CD4-positive, alpha-beta T cell treated with Interleukin-6 at 100 ng/mL for 8 hours (primary cell): ENCODE measurements at places on chromosomes 1 and 21.

- DNase-seq = no peak
These were observed 19.6 kb upstream of the RBM15 start for GRCh38 chr1:110319332-110320167.

GRCh38 chr1:89842567-89843272, 21.9 kb downstream of the LRRC8D start:
- DNase-seq = no peak

- no peak for DNase-seq
These were observed 59.9 kb downstream of the APP start for GRCh38 chr21:26110715-26111114.

DNA sequence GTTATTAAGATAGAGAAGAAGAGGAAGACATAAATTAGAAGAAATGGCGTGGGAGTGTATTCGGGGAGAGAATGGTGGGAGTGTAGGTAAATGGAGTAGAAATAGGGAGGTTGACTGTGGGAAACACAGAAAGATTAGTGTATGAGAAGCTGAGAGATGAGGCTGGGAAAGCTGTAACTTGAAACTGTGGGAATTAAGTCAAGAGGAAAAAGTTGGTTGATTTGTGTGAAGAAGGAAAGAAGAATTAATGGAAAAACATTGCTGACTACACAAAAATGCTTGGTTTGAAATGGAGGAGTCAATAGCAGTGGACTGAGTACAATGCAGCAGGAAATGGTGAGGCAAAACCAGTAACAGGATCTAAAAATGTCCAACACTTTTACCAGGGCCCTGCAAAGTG, 448.3 kb downstream of the PTPRC start:
- DNase-seq = no peak

GRCh38 chr21:38333301-38334272, 76.8 kb downstream of the KCNJ15 start:
- DNase-seq = no peak

GRCh38 chr1:201570886-201571624, 32.1 kb downstream of the NAV1 start:
- DNase-seq = no peak

DNA sequence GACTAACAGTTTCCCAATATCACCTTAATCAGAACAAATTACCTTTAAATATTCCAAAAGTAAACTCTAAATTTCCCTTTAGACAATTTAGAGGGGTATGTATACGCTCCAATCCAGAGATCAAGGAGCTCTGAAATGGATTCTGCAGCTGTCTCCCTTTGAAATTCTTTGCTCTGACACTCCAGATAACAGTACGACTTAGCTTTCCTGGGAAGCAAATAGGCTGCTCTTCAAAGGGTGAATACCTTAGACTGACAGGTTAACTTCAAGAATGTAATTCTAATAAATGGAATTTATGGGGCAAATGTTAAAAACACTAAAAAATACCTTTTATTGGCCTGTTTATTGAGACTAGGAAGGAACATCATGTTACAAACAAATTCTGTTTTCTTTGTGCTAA, 357.2 kb downstream of the USP25 start:
- no peak for DNase-seq

- DNase-seq = no peak
These were observed 34.9 kb downstream of the ARID1A start for GRCh38 chr1:26730695-26731094.

GRCh38 chr1:84701376-84701775, 11.1 kb upstream of the SSX2IP start:
- DNase-seq = no peak

DNA sequence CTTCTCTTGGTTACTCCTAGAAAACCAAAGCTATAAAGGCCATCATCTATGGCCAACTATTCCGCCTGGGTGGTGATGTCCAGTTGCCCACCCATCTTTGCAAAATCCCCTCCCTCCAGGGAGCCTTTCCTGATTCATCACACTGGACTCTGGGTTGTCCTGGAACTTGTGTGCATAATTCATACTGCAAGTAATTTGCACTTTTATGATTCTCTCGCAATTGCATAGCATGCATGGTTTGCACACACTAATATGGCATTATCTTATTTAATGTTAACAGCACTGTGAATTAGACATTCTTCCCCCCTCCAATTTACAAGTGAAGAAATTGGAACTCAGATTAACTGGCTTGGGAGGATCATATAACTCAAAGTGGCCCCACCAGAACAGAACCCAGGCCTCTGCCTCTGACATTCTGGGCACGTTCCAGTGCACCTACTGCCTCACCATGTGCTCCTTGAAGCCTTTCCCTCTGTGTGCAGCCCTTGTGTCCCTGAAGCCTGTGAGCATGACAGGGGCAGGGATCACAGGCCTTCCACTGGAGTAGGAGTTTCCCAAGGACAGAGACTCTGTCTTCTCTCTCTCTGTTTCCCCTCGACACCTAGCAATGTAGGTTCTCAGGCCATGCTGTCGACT, 98.9 kb upstream of the IPO9 start:
- no peak for DNase-seq

GRCh38 chr21:36156815-36157670, at the start of gene DOP1B:
DOP1B (plus strand) TSS chr21:36156824; CDS start chr21:36164734, 7,910 bp downstream.
- DNase-seq = no peak

DNA sequence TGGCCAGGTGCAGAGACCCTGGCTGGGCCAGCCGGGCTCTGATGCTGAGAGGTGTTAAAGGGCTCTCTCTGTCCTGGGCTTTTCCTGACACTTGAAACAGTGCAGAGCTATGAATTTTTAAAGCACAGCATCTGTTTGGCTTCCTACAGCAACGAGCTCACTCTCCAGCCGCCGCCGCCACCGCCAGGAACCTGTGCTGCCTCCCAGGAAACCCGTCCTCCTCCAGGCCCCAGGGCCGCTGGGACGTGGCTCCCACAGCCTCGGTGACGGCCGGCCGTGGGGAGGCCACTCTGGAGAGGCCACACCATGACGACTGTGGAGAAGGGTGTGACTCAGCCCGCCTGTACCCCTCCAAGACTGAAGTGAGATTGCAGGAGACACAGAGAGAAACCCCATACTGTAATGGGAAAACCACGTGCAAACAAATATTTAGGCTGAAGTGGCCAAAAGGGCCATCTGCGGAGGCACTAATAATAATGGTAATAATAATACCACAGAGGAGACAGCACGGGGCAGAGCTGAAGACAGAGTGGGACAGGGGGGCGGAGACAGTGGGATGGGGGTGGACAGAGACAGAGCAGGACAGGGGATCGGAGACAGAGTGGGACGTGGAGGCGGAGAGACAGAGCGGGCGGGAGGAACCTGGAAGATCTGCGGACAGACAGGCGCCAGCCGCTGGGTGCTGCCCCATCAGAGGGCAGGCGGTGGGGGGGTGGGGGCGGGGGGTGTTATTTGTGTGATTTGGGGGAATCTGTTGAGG, 139.2 kb downstream of the CASZ1 start:
- DNase-seq = no peak

- no peak for DNase-seq
These were observed 4.0 kb downstream of the JUN start for GRCh38 chr1:58779801-58780382.

- no peak for DNase-seq
These were observed 145.7 kb downstream of the SYF2 start for GRCh38 chr1:25086518-25087079.

- DNase-seq = no peak
These were observed 29.6 kb downstream of the DISP1 start for GRCh38 chr1:222844411-222844779.

GRCh38 chr1:8121261-8122159, 95.4 kb upstream of the ERRFI1 start:
- no peak for DNase-seq

DNA sequence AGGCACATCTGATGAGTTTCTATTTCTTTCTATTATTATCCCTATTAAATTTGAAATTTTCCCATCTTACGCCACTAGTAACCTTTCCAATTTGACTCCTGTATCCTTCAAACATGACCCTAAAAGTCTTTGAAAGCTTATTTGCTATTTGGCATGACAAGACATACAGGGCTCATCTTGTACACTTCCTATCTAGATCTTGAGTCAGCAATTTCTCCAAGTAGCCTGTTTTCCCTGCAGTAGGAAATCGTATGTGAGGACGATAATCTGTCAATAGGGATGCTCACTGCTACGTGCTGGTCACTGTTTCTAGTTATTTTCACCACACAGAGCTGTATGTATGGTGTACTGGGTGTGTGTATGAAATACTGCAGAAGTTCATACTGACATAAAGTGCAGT, 142.7 kb downstream of the CDC42BPA start:
- DNase-seq = no peak

GRCh38 chr1:96411006-96411405, 310.6 kb upstream of the PTBP2 start:
- no peak for DNase-seq

- DNase-seq = no peak
These were observed 24.6 kb downstream of the PKP1 start for GRCh38 chr1:201307760-201308499.

DNA sequence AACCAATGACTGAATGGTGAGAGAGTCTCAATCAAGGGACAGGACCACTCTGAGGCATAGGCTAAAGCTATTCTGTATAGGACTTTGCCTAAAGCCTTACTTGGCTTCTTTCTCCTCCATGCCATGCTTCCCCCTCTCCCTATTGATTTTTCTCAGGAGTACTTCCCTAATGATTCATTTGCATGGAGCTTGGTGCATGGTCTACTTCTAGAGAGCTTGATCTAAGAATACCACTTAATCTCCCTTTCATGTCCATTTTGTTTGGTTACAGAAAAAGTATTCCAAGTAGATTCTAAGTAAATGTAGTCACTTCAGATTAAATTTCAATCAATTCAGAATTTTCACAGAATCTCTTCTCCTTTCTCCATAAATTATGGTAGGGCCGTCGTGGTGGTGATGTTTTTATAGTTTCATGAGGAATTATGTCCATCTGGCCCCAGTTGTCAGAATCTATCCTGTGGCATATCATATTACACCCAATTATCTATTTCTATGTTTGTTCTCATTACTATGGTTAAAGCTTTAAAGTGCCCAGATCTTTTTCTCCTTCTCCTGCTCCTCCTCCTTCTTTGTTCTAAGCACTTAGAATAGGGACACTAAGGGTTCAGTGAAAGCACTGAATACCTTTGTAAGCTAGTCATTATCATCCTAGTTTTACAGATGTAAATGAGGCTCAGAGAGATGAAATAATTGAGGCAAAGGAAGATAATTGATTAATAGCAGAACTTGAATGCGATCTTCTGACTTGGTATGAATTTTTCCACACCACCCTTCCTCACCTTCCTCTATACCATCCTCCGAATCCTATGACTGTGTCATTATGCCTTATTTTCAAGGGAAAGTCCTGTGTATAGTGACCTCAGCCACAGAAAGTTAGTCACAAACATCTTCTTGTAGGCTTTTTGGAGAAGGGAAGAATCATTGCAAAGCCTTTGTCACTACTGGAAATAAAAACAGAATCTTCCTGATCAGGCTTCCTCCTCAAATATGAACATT, 85.6 kb upstream of the ZRANB2 start:
- DNase-seq = no peak

- no peak for DNase-seq
These were observed 226.6 kb upstream of the TMEM51 start for GRCh38 chr1:14926818-14927575.

- DNase-seq = no peak
These were observed 249.2 kb upstream of the TPTE start for GRCh38 chr21:10272216-10272615.
